ENCODE measurements at places on chromosomes 7 and 10.
A peak's percentile ranks its signal among the peaks of the same experiment; 100 is the strongest.

- no peak for DNase-seq
Measured at GRCh38 chr10:109915566-109915965, 7.7 kb downstream of the XPNPEP1 start.

DNA sequence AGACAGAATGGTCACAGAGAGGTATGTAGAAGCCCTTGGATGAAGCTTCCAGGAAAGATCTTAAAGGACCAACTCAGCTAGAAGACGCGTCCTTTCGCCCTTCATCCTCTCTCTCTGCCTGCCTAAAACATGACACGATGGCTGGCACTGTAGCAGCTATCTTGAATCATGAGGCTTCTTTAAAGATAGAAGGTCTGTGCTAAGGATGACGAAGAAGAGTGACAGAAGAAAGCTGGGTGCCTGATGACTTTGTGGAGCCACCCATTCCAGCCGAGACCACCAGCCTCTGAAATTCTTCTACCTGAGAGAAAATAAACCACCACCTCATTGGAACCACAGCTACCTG, 25.5 kb downstream of the WDR86 start:
- no peak for DNase-seq

DNA sequence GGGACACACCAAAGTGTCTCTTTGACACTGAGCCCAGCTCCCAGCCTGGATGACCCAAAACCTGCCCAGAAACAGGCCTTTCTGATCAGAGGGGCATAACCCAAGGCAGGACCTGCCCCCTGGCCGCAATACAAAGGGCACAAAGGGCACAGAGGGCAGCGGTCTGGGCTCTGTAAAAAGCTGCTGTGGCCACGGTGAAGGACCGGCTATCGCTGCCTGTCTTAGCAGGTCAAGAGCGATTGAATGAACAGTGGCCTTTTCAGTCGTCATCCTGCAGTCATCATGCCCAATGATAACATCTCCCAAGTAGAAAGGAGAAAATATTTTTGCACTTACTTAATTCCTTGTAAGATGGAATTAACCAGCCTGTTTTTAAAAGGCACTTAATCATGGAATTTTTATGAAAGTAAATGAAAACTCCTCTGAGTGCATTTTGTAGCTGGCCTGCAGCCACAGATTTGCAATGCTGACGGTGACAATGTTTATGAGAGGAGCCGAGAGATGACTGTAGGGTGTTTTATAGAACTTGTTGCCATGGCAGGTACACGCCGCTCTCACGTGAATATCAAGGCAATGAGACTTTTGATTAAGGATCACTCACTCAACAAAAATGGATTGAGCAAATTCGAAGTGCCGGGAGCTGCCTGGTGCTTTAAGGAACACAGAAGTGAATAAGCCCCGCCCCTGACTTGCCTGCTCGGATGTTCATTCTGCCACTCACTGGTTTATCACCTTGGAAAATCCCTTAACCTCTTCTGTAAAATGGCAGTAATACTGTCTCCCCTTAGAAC, 47.3 kb upstream of the BHLHA15 start:
- DNase-seq = no peak

- DNase-seq = peak; percentile 84
Measured at GRCh38 chr7:101542527-101543241, 86.4 kb downstream of the MYL10 start.

DNA sequence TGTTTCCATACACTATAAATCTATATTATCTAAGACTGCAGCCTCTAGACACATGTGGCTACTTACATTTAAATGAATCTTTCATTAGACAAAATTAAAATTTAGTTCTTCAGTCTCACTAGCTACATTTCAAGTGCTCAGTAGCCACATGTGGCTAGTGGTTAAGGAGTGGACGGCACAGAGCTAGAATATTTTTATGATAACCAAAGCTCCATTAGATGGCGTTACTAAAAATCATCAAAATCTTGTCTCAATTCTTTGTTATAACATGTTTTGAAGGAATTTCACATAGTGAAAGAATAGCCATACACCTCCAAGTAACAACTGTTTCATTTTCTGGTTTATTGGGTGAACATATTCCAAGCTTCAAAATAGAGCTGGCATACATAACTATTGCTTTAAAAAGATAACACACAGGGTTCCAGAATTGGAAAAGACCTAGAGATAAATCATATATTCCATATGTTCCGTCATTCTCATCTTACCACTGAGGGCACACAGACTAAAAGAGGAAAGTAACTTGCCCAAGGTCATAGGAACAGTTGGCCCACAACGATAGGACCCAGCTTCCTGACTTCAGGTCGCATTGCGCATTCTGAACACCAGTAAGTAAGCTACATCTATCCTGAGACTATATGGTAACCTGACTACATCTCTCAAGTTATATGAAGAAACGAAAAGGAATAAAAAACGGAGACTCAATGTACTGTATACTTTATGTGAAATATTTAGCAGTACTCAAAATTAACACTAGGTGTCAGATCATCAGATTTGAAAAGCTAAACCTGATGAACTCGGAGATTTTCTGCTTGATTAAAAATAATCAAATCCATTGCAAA, 66.6 kb downstream of the CAV1 start:
- no peak for DNase-seq

- no peak for DNase-seq
Measured at GRCh38 chr10:129790715-129791446, 173.2 kb downstream of the EBF3 start.

- no peak for DNase-seq
Measured at GRCh38 chr7:47308808-47309207, 273.1 kb downstream of the TNS3 start.

DNA sequence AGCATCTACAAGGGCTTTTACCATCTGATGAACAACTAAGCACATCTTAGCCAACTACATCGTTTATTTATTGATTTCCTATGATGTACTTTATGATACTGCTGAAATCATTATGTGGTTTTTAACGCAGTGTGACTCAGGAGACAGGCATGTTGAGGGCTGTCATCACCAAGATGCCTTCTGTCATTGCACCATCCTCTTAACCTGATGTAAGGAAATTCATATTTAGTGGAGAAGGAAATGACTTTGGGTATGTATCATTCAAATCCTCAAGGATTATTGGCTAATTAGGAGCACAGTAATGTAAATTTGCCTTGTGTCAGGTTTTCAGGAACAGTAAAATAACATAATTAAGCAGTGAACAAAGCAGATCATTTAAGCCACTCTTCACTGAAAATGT, 138.5 kb upstream of the MGMT start:
- no peak for DNase-seq

GRCh38 chr7:147968046-147968610, 622.4 kb upstream of the C7orf33 start:
- DNase-seq = no peak

- no peak for DNase-seq
Measured at GRCh38 chr7:85102813-85103350, 84.0 kb downstream of the SEMA3D start.

DNA sequence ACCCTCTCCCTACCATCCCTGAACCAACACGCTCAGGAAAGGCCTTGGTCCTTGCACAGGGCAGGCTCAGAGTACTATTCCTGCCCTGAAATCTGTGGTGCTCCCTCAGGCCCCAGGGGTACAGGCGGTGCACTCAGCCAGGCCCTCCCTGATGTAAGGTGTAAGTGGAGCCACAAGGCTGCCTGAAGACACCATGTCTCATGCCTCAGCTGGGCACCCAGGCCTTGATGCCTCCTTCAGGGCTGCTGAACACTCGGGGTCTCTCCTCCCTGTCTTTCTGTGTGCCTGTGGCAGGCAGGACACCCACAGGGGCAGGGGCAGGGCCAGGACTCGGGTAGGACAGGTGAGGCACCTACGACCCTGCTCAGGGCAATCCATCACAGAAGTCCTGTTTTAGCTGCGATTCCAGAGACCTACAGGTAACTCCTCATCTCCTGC, 22.9 kb upstream of the ANTXRL start:
- DNase-seq = no peak

- DNase-seq = no peak
Measured at GRCh38 chr7:47624689-47625088, 42.8 kb upstream of the TNS3 start.

DNA sequence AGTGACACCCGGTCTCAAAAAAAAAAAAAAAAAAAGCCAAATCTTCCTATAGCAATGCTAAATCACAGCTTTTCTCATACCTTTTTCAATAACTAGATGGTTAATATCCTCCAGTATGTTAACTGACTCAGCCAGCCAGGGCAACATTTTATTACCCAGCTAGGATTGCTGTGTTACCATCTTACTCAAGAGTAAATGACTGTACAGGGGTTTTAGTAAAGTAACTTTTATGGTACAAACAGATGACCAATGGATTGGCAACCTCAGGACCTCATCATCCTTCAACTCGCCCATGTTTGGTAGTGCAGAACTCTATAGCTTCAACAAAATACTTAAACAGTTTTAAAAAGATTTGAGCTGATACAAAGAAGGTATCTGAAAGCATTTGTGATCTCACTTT, 59.5 kb downstream of the HBP1 start:
- DNase-seq = no peak

DNA sequence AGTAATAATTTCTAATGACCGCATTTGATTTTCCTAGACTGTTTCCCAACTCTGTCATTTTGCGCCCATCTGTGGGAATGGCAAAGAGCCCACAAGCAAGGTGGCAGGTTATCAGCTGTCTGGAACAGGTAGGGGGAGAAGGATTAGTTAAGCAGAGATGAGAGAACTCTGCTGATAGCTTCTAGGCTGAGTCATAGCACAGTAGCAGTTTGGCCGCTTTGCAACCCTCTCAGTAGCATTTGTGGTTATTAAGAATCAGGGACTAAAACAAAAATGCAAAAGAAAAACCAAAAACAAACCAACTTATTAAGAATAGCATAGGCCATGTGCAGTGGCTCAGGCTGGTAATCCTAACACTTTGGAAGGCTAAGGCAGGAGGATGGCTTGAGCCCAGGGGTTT, 602.7 kb upstream of the SORCS1 start:
- no peak for DNase-seq

DNA sequence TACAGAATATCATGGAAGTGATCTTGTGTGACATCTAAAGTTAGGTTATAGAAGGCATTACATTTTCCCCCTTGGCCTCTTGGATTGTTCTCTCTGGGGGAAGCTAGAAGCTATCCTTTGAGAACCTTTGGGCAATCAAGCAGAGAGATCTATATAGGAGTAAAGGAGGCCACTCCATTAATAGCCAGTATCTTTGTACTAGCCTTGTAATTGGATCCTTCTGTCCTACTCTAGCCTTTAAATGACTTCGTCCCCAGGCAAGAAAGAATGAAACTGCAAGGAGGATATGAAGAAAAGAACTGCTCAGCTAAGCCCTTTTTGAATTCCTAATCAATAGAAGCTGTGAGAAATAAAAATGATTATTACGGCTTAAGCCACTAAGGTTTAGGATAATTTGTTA, 230.9 kb downstream of the AGMO start:
- DNase-seq = no peak

- no peak for DNase-seq
Measured at GRCh38 chr10:132097609-132098377, 32.0 kb downstream of the JAKMIP3 start.

DNA sequence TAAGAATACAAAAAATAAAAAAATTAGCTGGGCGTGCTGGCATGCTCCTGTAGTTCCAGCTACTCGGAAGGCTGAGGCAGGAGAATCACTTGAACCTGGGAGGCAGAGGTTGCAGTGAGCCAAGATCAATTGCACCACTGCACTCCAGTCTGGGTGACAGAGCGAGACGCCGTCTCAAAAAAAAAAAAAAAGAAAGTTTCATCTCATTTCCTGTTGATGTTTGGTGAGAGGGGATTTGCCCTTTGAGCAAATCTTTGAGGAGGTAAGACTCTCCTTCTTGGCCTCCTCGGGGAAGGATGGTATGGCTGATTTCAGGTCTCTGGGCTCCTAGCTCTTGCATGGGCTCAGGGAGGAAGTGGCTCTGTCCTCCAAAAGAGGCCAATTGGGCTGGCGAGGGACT, 3.6 kb upstream of the GRID2IP start:
- no peak for DNase-seq

GRCh38 chr7:127578711-127579275, 6.6 kb downstream of the GCC1 start:
- DNase-seq = no peak

DNA sequence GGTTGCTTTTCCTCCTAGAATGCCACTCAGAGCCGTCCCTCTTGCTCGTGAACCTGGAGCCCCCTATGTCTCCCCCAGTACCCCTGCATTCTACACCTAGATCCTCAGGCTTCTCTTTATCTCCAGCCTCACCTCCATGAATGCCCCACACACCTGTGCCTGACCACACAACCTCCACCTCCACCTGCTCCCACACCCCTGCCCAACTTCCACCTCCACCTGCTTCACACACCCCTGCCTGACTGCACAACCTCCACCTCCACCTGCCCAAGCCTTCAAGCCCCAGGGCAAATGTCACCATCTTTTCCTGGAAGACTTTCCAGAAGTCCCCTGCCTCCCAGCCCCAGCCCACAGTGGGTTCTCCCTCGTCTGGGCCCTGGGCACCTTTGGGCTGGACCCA, 6.9 kb upstream of the LFNG start:
- DNase-seq = no peak

GRCh38 chr7:136138991-136139390, 161.8 kb upstream of the MTPN start:
- no peak for DNase-seq

GRCh38 chr7:69678494-69679187, 80.4 kb downstream of the AUTS2 start:
- no peak for DNase-seq

- DNase-seq = no peak
Measured at GRCh38 chr7:108613147-108613948, 43.7 kb downstream of the DNAJB9 start.

DNA sequence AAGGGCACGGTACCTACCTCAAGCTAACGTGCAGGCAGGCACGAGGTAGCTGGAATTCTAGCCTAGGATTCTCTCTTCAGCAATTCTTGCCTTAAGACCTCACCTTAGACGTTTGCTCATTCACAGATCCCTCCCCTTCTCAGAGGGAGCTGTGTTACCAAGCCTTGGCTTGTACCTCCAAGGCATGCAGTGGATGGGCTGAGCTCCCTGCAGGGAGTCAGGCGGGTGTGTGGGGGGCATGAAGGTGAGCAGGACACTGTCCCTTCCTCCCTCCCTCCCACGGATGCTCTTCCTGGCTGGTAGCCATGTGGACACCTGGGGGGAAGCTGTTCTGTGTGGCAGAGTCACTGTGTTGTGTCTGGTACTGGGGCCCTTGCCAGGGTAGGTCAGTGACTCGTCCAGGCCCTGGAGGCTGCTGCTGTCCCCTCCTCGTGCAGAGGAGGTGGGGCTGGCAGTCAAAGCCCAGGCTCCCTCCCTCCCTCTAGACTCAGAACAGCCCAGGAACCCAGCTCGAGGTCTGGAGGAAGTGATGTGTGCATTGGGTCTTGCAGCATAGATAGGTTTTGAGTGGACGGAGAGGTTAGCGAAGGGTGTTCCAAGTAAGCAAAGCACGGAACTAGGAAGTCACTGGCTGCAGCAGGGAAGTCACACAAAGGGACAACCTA, 222.2 kb upstream of the SH2B2 start:
- no peak for DNase-seq

DNA sequence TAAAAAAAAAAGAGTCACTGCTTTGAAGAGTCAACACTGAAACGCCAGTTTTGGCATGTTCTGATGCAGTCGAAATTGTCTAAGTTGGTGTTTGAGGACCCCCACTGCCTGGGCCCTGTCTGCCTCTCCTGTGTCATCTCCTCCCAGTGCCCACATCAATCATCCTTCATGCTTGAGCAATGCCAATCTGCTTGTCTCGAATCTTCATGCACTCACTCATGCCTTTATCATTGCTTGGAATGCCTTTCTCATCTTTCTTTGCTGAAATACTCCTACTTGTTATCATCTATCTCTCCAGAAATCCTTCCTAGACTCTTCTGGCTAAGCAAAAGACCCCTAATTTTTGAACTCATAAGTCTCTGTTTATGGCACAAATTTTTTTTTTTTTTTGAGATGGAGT, 42.1 kb upstream of the PLPP4 start:
- no peak for DNase-seq

- DNase-seq = peak; percentile 4
Measured at GRCh38 chr10:131177431-131178327, 133.8 kb downstream of the TCERG1L start.

Measured in progenitor cell of endocrine pancreas (in vitro differentiated cells).